ENCODE measurements at places on chromosomes 1 and 21. TPM values are rescaled to one million over a fixed set of nuclear protein-coding genes. Genes with fewer than 3 reads are reported as not detected.

DNA sequence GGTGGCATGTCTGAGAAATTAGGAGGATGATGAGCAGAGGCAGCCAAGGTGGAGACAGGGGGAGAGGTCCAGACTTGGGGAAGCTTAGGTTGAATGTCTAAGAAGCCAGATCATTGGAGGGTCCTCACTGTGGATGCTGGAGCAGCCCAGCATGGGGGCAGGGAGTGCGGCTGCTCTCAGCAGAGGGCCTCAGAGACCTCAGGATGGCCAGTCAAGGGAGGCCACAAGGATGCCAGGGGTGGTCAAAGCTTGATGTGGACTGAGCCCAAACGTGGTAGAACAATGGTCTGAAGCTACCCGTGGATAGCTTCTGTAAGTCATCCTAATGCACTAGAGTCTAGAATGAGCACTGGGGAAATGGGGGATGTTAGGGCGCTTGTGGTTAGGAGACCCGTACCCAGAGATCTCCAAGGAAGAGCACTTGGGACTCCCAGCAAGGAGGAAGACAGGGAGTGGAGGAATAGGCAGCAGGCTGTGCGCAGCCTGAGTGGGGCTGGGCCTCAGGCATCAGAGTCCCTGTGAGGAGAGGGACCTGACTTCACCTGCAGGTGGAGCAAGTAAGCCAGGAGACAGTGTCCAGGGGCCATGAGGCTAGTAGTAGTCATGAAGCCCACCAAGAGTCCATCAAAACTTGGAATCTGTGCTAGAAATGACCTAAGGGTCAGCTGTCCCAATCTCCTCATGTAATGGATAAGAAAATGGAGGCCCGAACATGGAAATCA lies 4.3 kb upstream of the S100A9 start:
- DNase-seq: no peak

GRCh38 chr1:21663951-21664805 lies 5.0 kb downstream of the RAP1GAP start:
- DNase-seq: peak; percentile 24

DNA sequence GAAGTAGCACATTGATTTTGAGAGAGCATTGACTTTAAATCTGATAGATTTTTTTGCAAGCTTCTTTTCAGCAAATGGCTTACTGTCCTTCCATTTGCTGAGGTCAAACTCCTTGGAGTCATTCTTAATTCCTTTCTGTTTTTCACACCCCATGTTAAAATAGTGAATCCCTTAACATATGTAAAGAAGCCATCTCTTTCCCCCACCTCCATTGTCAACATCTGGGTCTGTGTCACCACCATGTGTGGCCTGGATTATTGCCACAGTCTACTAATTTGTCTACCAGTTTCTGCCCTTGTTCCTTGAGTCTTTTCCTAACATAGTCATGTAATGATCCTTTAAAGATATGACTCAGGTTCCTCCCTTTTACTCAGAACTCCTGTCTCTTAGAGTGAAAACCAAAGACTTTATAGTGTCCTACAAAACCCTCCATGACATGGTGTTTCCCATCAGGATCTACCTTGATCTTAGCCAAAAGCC lies 104.7 kb downstream of the ST6GALNAC3 start:
- no peak for DNase-seq

DNA sequence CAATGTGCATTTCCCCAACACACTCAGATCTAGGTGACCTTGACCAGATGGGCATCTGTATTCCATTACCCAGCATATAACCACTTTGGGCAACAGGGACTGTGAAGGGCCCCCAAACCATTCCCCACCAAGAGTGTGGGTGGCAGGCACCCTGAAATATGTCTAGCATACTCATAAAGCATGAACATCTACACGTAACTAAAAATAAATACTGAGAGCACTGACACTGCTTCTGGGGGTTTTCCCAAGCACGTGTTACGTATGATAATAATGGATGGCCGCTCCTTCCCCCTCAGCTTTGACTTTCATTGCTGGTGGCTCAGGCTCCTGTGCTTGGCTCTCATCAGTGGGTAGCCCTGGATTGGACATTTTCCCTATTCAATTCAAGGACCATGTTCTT lies 39.1 kb downstream of the IGSF3 start:
- no peak for DNase-seq

DNA sequence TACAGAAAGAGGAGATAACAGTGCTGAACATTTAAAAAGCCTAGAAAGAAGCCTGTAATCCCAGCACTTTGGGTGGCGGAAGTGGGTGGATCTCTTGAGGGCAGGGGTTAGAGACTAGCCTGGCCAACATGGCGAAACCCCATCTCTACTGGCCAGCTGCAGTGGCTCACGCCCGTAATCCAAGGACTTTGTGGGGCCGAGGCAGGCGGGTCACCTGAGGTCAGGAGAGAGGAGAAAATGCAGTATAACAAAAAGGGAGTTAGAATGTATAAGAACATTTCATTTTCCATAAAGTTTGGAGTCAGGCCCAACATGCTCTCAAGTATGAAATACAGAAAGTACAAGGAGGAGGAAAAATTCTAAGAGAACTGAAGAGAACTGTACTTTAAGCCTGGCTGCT lies 134.5 kb downstream of the SMYD3 start:
- DNase-seq: no peak

DNA sequence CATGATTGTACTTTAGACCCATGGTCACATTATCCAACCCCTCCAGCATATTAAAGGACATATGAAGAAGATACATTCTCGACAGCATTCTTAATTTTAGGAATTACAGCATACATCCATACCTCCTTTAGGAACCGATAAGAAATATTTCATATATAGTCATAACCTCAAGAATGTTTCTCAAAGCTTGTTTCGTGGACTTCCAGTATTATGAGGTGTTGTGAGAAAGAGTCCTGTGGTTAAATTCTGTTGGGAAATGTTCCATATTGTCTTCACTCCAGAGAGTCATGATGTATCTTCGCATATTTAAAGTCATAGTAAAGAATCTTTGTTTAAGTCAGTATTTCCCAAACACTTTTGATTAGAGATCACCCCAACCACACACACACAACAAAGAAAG lies 321.0 kb upstream of the SNX7 start:
- DNase-seq: no peak

DNA sequence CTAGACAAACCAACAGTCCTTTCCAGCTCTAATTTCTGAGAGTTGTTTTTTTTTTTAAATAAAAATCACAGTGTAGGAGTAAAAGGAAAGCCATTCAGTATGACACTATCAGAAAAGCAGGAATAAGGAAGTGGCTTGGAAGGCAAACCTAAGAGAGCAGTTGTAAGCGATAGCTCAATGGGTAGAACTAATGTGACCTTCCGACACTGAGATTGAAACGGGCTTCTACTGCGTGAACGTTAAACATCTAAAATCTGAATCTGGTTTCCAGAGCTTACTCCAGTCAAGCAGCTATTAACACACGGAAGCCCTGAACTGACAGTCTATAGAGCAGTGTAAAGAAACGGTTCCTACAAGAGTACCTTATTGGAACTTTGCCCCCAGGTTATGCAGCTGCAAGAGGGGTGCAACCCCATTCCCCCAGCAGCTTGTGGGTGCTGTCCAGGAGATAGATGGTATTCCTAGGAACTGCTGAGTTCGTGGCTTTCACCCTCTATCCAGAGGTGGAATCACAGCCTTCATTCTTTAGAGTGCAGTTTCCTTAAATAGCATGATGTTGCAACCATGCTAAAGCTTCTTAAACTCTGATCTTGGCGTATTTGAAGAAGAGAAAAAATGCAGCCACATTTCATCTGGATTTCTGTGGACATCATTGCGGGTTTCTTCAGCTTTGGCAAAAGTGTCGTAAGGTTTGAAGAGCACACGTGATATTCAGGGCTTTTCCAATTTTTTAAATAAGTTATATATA lies 3.3 kb upstream of the IRF2BP2 start:
- no peak for DNase-seq

DNA sequence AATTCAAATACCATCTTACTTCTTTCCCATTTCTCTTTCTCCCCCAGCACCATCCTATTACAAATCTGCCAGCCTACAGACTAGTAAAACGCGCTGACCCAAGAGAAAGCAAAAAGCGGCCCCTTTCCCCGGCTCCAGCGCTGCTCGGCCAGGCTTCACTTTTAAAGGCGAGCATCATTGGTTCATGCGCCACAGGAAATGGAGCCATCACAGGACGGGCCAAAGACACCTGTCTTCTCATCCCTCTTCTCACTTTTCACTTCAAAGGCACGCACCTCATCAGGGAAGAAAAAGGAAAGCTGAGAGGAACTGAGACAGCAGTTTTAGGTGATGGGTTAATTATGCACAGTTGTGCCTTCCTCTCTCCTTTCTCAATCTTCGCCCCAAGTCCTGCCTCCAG lies 664.2 kb upstream of the USP24 start:
- no peak for DNase-seq

ERICH3 gene
- total RNA-seq: not detected

ANKRD65 gene
- not detected for total RNA-seq

RYR2 gene
- 16.5 TPM for total RNA-seq

CA6 gene
- not detected for total RNA-seq

TBCE gene
- 7.1 TPM for total RNA-seq
